ENCODE measurements at places on chromosomes 6 and 20.

- no peak for DNase-seq
Observed at GRCh38 chr20:12577213-12577612, 431.6 kb upstream of the SPTLC3 start.

DNA sequence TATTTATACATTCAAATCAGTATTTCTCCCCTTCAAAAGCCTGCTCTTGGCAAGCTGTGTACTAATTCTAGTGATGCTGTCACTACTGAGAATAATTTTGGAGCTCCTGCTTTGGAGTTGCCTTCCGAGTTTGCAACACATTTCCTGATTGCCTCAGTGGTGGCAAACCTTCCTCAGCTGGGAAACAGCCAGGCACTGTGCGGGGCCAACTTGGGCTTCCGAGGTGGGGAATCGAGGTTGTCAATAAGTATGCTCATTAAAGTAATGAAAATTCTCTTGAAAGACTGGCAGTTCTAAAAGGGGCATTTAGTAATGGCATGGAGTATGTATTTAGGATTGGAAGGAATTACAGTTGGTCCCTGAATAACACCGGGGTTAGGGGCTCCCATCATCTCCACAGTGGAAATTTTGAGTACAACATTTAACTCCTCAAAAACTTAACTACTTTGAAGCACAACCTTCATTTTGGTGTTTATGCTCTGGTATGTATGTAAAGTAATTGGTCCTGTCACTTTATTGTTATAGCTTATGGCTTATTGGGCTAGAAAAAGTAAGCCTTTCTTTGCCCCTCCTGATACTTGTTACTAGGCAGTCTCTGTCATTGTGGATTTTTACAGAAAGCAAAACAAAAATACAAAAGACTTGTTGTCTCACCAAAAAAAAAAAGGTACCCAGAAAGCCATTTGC lies 2.7 kb downstream of the PAQR8 start:
- DNase-seq = no peak

GRCh38 chr6:142648036-142648451 lies 296.9 kb downstream of the HIVEP2 start:
- no peak for DNase-seq

- no peak for DNase-seq
Observed at GRCh38 chr6:81105998-81106397, 646.5 kb downstream of the TENT5A start.

DNA sequence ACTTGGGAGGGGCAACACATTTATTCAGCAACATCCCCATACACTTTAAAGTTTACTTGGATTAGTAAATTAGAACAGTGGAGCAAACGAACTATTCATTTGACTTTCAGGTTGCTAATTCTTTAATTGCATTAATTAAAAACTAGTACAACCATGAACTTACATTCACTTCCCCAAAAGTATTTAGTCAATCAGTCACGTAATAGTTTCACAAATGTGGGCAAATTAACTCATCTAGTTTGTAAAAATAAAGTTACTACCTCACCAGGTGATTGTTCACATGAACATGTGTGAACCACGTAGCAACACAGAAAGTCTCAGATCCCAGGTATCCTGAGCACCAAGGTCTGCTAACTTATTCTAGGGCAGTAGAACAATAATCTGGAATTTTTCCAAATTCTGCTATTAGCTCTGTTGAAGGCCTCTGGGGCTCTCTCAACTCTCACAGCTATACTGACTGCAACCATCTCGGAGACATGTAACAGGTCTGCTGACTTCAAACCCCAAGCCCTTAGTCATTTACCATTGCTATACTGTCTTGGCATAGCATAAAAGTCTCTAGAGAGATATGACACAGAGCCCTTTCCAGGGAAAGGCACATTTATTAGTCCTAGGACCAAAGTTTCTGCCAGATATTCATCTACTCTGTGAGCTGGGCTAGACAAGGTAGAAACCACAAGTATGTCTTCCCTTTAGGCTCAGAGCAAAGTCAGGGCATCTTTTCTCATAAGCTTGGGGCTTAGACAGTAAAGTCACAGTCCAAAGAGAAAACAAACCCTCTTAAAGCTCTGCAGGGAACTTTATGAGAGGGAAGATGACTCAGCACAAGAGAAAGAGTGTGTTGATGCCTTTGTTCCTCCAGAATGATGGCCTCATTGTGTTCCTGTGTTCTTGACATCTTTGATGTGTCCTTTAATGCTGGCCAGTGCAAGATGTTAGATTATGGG lies 50.9 kb upstream of the CCDC28A start:
- no peak for DNase-seq

- DNase-seq = no peak
Observed at GRCh38 chr6:115592025-115592424, 468.7 kb downstream of the FRK start.

GRCh38 chr6:55694148-55694547 lies 115.2 kb upstream of the HMGCLL1 start:
- no peak for DNase-seq

DNA sequence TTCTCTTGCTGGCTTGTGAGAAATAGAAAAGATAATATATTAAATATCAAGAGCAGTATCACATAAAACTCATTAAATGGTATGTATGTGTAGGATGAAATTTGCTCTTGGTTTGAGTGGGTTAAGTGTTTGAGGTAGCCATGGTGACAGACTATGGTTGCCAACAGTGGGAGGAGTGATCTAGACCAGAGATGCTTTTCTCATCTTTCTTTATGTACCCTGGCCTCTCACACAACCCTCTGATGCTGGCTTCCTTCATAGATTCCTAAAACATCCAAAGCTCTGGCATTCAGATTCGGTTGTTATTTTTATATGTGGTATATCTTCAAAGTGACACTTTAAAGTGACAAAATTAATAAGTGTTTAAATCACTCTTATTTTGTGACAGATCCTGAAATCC lies 9.0 kb upstream of the MLIP start:
- DNase-seq = no peak

DNA sequence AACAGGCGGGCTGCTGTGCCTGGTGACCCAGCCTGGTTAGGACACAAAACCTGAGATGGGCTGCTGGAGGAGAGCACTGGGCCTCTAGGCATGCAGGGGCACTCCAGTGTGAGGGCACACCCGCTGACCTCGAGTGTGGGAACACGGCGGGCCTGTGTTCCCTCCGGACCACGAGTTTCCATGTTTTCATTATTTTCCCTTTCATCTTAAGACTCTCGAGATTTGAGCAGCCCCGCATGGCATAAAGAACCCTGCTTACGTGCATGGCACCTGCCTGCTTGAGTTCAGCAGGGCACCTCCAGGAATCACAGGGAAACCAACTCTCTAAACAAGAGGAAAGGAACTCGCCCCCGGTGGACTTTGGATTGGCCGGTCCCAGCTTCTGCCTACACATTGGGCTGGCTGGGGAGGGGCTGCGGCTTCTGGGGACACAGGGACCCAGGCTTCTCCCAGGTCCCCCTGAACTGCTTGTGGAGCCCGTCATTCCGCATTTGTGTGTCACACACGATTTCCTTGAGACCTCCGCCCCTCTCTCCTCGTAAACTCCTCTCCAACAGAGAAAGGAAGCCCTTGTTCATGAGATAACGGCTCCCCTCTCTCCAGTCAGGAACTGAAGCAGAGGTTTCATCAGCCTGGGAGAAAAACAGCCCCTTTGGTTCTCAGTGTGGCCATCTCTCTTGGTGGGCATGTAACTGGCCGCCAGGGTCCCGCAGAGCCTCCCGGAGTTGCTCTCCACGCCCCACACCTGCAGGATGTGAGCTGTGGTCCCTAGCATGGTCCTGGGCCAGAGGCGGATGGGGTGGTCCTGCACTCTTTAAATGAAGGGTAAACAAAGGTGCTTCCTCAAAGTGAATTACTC lies 181.8 kb downstream of the TTLL2 start:
- DNase-seq = no peak

- DNase-seq = no peak
Observed at GRCh38 chr6:136037876-136038460, 186.5 kb downstream of the PDE7B start.

- no peak for DNase-seq
Observed at GRCh38 chr20:10093087-10093591, 58.4 kb downstream of the ANKEF1 start.

DNA sequence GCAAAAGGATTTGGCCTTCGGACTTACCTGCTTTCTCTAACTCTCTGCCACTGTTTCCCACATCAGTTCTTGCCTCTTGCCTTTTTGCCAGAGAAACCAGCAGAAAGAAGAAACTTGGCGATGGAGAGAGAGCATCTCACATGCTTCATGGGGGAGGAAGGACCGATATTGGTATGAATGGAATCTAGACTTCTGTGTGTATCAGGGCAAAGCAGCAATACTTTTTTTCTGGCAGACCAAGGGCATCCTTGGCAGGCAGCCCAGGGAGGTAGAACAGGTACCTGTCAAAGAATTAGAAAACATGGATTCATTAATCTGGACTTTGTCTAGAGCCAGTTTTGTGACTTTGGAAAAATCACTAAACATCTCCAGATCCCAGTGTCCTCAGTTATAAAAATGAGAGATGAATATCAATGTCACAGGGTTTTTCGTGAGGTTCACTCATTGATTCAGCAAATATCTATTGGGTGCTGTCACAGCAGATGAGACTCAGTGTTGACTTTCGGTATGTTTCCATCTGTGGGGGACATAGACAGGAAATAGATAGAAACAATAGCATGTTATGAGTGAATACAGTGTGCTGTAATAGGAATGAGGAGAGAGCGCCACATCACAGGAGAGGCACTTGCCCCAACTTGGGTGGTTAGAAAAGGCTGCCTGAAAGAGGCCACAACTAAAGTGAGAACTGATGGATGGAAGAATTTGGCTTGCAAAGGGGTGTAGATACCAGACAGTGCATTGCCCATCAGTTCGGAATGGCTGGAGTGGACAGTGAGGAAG lies 114.1 kb downstream of the CD83 start:
- no peak for DNase-seq

DNA sequence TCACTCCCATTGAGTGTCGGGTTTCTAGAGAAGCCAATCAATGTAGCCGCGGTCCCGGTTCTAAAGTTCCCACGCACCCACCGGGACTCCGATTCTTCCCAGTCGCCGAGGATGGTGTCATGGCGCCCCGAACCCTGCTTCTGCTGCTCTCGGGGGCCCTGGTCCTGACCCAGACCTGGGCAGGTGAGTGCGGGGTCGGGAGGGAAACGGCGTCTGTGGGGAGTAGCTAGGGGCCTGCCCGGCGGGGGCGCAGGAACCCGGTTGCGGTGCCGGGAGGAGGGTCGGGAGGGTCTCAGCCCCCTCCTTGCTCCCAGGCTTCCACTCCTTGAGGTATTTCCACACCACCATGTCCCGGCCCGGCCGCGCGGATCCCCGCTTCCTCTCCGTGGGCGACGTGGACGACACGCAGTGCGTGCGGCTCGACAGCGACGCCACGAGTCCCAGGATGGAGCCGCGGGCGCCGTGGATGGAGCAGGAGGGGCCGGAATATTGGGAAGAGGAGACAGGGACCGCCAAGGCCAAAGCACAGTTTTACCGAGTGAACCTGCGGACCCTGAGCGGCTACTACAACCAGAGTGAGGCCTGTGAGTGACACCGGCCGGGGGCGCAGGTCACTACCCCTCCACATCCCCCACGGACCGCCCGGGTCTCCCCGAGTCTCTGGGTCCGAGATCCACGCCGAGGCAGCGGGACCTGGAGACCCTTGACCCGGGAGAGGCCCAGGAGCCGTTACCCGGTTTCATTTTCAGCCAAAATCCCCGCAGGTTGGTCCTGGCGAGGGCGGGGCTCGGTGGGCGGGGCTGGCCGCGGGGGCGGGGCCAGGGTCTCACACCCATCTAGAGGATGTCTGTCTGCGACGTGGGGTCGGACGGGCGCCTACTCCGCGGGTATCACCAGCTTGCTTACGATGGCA lies 35.2 kb upstream of the HLA-G start:
- DNase-seq = peak; percentile 72

DNA sequence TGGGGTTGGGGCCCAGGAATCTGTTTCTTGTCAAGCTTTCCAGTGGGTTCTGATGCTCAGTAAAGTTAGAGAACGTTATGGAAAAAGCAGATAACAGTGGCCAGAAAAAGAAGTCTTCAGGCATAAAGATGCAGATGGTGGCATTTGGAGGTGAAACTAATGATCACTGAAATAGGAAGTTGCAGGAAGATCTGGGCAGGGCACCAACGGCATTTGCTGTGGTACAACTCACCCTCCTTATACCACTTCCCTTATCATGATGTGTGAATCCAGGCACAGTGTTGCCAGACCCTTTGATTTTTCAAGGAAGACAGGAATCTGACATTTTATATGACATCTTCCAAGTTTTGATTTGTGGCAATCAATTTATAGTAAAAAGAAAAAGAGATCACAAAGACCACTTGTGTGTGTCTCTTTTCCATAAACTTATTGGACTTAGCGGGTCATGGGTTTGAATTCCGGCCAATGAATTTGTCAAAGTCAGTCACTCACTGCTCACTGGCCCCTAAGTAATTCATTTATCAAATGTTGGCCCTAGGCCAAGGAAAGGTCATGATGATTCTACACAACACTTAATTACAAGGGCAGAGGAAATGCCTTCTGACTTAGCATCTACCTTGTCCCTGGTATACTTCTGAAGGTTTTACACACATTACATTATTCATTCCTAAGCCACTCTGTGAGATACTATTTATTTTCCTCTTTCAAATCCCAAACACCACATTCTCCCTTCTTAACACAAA lies 37.6 kb downstream of the LAMP5 start:
- no peak for DNase-seq

DNA sequence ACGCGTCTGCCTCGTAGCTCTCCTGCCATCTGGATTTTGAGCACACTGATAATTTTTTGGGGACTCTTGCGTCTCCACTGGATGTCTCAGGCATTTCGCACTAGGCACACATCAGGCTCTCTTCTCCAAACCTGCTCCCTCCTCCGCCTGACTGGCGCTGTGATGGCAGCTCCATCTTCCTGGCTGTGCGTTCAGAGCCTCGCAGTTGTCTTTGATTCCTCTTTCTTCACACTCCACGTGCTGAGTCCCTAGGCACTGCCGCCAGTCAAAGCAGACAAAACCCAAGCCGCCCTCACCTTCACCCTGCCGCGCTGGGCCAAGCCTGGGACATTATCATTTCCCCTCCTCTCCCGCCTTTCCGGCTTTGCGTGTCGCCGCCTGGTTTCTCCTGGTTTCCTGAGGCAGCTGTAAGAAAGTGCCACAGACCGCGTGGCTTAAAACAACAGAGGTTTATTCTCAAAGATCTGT lies 778 bp downstream of the PSMG4 start:
- DNase-seq = peak; percentile 32

DNA sequence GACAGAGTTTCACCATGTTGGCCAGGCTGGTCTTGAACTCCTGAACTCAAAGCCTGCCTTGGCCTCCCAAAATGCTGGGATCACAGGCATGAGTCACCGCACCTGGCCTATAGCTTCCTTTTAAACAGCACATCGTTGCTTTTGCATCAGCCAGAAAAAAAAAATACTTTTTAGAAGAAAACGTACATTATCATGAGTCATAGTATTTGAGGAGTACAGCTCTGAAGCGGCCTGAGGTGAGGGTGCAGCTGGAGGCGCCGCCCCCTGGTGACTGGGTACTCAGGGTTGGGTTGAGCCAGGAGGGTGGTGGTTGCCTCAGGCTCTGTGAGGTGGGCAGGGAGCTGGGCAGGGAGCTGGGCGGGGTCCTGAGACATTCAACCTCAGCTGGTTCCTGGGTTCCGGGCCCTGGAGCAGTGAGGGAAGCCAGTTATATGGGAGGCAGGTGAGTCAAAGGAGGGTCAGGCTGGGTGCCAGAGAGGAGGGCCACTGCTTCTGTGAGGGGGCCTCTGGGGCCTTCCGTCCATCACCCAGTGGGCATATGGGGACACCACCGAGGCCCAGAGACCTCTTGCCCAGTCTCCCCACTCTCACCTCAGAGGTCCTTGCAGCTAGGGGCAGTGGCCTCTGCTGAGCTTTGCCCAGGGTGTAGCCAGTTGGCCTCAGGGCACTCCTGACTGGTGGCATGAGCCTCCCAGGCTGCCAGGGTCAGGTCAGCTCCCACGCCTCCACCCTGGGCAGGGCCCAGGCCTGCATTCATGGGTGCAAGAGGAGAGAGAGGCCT lies 11.7 kb upstream of the ID1 start:
- DNase-seq = peak; percentile 22

- no peak for DNase-seq
Observed at GRCh38 chr20:20677186-20677585, 35.3 kb downstream of the RALGAPA2 start.
